ENCODE measurements at places on chromosomes 7 and 10.

DNA sequence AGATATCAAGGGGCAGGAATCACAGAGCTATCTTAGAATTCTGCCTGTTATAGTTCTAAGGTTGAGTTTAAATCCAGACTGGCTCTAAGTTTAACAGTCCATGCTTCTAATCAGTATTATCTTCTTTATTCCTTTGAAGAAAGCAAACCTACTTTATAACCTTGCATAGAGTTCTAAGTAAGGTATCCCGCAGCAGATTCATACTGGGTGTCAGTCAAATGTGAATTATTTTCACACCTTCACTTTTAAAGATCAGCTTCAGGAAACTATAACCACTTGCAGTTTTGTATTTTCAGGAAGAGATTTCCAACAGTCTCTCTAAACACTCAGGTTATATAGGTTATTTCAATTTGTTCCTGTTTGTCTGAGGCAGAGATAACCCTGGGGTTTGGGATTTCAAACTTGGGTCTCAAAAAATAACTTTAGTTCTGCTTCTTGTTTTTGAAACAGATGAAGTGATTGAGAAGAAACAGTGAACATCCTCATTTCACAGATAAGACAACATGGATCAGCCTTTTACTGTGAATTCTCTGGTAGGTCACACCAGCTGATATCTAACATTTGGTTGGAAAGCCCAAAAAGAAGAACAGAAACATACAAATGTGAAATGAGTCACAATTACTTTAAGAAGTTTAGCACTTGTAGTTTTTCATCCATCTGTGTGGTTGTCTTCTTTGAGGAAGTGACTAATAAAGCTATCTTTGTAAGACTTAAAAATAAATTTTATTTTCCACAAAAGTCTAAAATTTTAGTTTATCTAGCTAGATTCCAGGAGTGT, 21.4 kb downstream of the STAMBPL1 start:
- DNase-seq, result peak; percentile 88

DNA sequence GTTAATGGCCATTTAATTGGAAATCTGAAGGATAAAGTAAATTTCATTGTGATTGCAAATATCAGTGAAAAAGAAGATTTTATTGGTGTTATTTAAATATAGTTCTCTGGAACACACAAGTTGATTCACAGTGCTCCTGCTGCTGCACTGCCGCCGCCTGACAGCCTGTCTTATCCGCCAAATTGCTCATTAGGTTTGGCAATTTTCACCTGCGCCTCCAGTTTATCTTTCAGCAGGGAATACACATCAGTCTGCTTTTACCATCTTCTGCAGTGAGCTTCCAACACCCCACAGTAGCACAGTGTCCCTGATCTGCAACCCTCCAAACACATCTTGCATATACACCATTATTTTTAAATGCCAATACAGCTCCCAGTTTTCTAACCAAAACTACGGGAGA, 308.3 kb downstream of the PARD3 start:
- no peak for DNase-seq

GRCh38 chr7:111853201-111853990, 291.1 kb upstream of the IMMP2L start:
- DNase-seq, result no peak

DNA sequence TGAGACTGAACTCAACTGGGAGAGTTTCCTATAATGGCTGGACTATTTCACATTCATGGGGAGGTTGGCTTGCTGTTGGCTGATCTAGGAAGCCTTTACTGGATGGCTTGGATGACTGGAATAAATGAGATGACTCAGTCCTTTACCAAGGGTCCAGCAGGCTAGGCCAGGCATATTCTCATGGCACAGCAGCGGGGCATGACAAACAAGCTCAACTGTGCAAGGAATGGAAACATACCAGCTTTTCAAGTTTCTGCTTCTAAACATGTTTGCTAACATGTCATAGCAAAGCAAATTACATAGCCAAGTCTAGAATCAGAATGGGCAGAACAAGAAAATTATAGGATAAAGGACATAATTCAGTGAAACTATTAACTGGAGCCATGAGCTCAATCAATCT, 46.8 kb upstream of the CRTAC1 start:
- DNase-seq, result no peak

DNA sequence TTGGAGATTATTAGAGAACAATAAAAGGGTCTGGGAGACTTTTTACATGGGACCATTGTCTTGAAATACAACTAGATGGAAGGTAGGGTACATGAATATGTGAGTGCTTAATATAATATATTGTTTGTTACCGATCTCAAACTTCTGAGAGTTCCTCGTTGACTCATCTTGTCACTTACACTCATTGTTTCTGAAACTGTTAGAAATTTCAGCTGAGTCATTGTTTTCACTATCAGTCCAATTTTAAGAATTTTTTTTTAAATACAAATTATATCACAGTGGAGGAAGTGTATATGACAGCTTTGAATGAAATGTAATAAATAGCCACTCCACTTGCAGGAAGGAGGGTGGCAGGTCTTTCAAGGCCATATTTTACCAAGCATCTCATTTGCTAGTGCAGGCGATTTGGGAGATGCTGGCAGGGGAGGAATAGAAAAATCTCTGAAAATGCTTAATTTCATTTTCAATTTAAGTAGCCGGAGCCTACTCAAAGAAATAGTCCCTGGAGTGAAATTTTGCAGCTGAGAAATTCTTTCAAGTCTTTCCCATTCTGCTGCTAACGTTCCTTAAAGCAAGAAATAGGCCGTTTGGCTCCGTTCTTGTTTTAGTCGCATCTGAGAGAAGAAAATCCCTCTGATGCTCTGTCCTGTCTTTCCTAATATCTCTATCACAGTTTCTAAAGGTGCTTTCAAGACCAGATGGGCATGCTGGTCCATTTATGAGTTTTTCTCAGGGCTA, 1404.2 kb upstream of the CELF2 start:
- no peak for DNase-seq

GRCh38 chr7:80721883-80722615, 83.6 kb downstream of the CD36 start:
- DNase-seq, result peak; percentile 88

- peak; percentile 28 for DNase-seq
These were observed 434.3 kb downstream of the MDFIC start for GRCh38 chr7:115356139-115356746.

- no peak for DNase-seq
These were observed 26.4 kb upstream of the ADO start for GRCh38 chr10:62778125-62778524.

- DNase-seq, result no peak
These were observed 79.2 kb downstream of the CAMK1D start for GRCh38 chr10:12428447-12429135.

GRCh38 chr10:123151737-123152135, 2.5 kb upstream of the BUB3 start:
- no peak for DNase-seq
